ENCODE measurements at places on chromosomes 1 and 21.

DNA sequence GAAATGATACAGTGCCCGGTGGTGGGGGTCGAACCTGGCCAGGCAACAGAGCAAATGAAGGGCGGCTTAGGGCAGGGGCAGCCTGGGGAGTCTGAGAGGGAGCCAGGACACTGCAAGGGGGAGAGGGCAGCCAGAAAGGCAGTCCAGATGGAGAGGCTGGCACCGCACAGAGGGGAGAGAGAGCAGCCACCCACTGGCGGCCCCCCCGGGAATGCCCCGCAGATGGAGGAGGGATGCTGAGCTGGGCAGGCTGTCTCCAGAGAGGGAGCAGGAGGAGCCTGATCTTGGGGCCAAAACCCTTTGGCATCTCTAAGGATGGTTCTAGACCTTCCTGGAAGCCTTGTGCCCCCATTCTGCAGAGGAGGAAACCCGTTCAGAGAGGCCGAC, 112.3 kb downstream of the LACTBL1 start:
- no peak for DNase-seq

- DNase-seq, result peak; percentile 27
Observed at GRCh38 chr1:30511563-30511962, 211.8 kb downstream of the MATN1 start.

DNA sequence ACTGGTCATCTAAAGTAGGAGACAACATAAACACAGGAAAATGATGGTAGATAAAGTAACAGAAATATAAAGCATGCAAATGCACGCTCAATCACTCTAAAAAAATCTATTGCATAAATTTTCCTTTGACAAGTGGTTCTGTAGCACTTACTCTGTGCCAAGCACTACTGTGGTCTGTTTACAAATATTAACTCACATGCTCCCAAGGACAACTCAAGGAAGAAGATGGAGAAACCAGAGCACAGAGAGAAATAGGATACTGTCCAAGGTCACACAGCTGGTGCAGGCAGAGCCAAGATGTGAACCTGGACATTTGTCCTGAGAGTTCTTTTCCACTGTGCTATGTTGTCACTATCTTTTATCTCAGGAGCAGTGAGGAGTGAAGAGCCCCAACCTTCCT, 105.2 kb downstream of the PAPPA2 start:
- DNase-seq, result no peak

- DNase-seq, result no peak
Observed at GRCh38 chr1:213826891-213827290, 160.9 kb upstream of the PROX1 start.

DNA sequence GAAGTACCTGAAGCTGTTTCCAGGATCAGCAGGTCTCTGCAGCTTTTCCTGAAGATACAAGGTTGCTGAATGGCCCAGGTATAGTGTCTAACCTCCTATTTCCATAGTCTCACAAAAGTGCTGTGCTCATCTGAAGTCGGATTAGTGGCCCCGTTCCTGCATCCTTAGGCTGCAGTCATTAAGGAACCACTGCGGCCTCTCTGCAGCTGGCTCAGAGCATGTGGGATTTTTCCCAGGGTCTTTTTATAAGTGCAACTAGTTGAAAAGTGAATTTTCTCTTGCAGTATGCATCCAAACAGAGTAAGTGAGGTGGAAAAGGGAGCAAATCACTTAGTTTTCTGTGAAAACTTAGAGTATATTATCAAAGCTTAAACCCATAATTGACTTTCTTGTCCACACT, 565.3 kb upstream of the NEGR1 start:
- DNase-seq, result no peak

DNA sequence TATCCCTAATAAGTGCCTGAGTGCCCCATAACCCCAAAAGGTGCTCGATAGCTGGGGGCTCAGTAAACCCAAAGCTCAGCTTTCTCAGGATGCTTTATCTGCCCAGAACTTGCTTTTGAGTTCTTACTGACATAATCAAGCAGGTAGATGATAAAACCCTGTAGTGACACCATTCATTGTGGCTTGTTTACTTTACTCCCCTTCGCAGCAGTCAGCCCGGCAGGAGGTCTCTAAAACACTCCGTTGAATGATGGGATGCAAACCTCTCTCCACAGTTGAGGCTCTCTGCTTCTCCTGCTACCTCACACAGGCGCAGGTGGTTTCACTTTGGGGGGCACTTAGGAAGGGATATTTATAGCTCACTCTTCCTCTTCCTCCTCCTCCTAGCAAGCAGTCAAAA, 349.4 kb downstream of the HLX start:
- no peak for DNase-seq

GRCh38 chr1:76203127-76203526, 128.6 kb downstream of the ST6GALNAC3 start:
- no peak for DNase-seq

GRCh38 chr1:61674221-61674620, 50.7 kb downstream of the TM2D1 start:
- DNase-seq, result no peak

DNA sequence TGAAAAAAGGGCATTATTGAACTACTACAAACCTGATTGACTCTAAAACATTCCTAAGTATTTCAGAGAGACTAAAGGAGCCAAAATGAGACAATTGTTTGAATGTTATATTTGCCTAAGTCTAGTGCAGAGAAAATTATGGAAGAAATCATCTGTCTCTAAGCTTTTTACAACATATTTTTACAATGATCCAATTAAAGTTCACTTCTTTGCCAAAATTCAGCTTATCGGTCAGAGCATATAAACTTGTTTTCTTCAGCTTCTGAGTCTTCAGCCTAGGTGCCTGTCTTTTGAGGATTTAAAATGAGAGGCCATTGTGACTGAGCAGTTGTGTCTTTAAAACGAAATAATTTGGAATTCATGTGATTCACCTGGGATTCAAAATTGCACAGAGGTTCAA, 181.2 kb upstream of the SGIP1 start:
- no peak for DNase-seq

GRCh38 chr21:42257091-42257765, 38.3 kb downstream of the ABCG1 start:
- no peak for DNase-seq

GRCh38 chr1:66033781-66034180, 241.1 kb downstream of the PDE4B start:
- peak; percentile 11 for DNase-seq

DNA sequence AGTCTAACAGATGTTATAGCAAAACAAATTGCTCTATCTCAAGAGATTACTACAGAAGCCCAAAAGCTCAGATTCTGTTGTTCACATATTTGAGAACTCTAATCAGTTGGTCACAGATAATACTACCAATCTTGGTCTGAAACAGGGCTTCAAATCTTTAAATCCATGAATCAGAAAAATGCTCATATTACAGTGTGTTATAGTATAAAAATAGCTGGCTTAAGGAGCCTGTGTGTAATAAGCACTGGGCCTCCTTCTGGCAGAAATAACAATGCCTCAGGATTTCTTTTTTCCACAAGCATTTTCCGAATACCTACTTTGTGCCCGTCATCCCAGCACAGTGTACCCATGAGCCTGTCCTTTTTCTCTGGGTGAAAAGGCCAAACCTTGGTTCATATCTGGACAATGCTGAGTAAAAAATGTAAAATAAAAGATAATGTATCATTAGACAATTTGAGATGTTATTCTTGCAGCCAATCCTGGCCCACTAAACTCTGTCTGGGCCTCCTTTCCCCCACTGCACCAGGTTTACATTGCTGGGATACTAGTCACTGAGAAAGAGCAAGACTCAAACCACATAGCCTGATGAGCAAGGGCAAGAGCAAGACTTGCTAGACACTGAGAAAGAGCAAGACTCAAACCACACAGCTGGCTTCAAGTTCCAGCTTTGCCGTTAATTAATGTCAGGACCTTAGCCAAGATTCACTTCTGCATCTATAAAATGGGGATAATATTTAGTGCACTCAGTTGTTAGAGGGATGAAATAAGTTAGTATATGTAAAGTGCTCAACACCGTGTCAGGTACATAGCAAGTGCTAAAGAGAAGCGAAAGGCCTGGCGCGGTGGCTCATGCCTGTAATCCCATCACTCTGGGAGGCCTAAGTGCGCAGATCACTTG, 17.0 kb upstream of the ADAR start:
- no peak for DNase-seq

- DNase-seq, result peak; percentile 68
Observed at GRCh38 chr1:183632114-183632513, 3.5 kb downstream of the ARPC5 start.

GRCh38 chr21:38277501-38278131, 20.8 kb downstream of the KCNJ15 start:
- DNase-seq, result peak; percentile 97

DNA sequence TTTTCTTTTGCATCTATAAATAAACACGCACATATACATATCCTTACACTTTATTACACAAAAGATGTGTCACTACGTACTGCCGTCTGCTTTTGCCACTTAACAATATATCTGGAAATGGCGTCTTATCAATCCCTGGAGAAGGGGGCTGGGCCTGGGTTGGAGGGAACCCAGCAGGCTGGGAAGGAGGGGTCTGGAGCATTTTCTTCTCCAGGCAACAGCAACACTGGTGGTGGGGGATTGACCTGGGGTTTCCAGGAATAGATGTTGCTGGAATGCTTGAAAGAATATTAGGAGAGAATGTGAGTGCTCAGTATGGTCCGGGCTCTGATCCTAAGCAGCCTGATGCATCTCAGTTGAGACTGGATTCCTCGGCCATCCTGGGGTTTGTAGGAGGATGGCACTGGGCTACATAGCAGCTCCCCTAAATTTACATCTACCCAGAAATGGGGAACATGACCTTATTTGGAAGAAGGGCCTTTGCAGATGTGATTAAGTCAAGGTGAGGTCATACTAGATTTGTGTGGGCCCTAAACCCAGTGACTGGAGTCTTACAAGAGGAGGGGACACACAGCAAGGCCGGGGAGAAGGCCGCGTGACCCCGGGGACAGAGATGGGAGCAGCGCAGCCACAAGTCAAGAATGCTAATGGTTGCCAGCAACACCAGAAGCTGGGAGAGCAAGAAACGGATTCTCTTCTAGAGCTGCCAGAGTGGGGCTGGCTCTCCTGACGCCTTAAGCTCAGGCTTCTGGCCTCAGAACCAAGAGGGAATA, 98.6 kb downstream of the SIK1 start:
- no peak for DNase-seq

DNA sequence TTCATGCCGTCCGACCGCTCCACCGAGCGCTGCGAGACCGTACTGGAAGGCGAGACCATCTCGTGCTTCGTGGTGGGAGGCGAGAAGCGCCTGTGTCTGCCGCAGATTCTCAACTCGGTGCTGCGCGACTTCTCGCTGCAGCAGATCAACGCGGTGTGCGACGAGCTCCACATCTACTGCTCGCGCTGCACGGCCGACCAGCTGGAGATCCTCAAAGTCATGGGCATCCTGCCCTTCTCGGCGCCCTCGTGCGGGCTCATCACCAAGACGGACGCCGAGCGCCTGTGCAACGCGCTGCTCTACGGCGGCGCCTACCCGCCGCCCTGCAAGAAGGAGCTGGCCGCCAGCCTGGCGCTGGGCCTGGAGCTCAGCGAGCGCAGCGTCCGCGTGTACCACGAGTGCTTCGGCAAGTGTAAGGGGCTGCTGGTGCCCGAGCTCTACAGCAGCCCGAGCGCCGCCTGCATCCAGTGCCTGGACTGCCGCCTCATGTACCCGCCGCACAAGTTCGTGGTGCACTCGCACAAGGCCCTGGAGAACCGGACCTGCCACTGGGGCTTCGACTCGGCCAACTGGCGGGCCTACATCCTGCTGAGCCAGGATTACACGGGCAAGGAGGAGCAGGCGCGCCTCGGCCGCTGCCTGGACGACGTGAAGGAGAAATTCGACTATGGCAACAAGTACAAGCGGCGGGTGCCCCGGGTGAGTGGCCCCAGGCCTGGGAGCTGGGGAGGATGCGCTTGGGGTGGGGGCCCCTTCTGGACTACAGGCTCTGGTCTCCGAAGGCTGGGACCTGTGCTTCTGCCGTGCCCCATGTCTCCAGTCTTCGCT, 1.1 kb downstream of the SKI start:
- peak; percentile 51 for DNase-seq

- no peak for DNase-seq
Observed at GRCh38 chr1:25945761-25946160, 39.5 kb upstream of the STMN1 start.

All from MCF 10A (cell line).